Left kidney (tissue), 8 donors: ENCODE measurements at places on chromosomes 7 and 10. TPM values are rescaled to one million over a fixed set of nuclear protein-coding genes. Genes with fewer than 3 reads are reported as not detected.

DNA sequence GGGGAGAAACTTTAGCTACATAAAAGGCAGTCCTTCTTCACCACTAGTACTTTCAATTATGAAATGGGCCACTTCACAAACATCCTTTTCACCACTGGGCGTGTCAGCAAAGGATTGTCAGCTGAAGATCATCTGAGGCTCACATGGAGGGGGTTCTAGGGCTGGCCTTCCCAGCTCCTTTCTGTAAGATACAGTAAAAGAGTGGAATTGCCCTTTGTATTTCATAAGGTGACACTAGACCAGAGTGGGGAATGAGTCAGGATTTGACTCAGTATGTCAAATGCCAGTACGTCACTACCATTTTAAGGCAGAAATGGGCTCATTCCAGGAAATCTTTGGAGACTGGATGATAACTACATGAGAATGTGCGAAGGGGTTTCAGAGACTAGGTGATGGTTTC, 21.2 kb upstream of the BLOC1S2 start:
- DNase-seq = no peak

The TMEM196 gene
- not detected for polyA plus RNA-seq

DNA sequence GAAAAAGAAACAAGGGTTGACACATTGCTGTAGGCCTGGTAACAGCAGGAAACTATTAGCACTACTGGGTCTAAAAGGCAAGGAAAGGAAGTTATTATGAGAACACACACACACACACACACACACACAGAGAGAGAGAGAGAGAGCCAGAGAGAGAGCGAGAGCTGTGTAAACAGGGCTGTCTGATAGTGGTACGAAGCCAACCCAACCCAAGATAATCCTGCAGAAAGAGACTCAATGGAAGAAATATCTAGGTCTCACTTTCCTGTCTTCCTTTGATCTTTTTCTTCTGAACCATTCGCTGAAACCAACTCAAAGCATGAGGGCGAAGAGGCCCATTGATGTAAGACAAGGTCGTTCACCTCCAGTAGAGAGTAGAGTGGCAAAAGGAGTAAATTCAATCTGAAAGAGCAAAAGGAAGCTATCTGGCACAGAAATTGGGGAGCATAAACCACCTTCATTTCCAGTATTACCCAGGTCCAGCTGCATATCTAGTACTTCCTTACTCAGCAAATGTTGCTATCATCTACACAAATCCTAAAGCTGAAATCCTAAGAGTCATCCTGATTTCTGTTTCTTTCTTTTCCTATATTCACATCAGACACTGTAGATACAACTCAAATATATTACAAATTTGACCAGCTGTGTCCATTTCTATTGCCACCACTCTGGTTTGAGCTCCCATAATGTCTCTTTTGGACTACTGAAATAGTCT, 110.2 kb downstream of the TMEM26 start:
- no peak for DNase-seq

GRCh38 chr10:122461367-122461728, at the start of gene HTRA1:
Gene HTRA1 (plus strand): TSS chr10:122461553. CDS start chr10:122461653, 100 bp downstream.
- DNase-seq = no peak

DNA sequence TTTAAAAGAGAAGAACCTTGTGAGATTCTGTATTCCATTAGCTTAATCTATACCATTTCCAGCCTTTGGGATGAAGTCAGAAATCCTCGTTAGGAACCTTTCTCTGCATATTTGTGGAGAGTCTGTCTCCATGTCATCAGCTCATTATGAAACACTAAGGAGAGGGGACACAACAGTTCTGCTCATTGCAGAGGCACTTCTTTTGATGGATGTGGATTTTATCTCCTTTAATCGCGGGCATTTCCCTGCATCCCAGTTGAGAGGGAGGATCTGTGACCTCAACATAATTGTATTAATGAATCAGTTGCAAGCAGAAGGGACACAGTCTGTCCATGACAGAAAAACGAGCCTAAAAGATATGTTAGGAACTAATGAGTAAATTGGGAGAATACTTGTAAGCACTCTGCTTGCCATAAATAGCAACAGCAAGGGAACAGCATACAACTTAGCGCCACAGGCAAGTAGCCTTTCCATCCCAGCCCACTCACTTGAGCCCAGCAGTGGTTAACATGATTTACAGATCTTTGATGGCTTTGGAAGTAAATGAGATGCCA, 37.9 kb downstream of the SORCS1 start:
- no peak for DNase-seq

GRCh38 chr7:108423089-108423989, 32.9 kb downstream of the NRCAM start:
- no peak for DNase-seq

The C7orf25 gene
- 9.5 TPM for polyA plus RNA-seq

DNA sequence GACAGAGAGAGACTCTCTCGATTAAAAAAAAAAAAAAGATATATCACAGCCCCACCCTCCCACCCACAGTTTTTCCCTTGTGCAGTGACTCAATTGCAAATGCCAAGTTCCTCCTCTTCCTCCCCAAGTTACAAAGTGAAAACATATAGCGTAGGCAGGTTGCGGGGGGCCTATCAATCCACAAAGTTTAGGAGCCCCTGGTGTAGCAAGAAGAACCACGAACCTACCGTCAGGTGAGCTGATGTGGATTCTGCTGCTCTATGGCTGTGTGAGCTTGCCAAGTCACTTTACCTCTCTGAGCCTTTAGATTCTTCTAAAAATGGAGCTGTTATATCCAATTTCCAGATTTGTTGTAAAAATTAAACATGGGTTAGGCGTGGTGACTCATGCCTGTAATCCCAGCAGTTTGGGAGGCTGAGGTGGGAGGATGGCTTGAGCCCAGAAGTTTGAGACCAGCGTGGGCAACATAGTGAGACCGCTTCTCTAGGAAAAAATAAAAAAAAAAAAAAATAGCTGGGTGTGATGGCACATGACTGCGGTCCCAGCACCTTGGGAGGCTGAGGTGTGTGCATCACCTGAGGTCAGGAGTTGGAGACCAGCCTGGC, 8.2 kb upstream of the RHBDD2 start:
- DNase-seq = no peak

The EGFR gene
- 34.9 TPM for polyA plus RNA-seq

The LRRC27 gene
- polyA plus RNA-seq = 33.8 TPM

DNA sequence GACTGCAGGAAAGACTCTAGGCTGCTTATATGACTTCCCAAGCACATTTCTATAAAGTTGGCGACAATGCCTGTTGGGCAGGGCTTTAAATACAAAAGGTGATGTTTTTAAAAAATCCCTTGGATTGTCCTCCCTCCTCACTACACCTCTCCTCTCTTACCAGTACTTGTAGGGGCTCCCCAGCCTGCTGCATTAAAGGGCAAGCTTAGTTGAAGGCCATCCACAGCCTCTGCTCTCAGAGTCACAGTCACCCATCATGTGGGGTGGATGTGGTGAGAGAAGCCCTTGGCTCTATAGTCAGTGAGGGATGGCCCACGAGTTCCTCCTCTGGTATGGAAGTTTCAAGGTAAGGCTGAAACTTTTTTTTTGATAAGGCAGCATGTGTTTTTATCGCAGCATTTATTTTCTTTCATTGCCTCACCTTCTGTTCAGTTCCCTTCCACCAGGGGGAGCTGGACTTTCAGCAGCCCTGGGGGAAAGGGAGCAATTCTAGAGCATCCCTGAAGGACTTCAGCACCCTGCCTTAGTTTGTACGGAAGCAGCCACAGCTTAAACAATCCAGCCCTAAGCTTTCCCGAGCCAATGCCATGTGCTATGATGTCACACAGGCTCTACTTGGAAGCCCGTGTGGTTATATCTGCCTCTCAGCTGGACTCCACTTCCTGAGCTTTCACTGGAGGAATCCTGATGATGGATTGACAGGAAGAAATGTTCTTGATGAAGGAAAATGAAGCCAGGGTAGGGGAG, 131.9 kb downstream of the CALCR start:
- no peak for DNase-seq

GRCh38 chr7:66689081-66689480, 51.5 kb upstream of the RABGEF1 start:
- no peak for DNase-seq

DNA sequence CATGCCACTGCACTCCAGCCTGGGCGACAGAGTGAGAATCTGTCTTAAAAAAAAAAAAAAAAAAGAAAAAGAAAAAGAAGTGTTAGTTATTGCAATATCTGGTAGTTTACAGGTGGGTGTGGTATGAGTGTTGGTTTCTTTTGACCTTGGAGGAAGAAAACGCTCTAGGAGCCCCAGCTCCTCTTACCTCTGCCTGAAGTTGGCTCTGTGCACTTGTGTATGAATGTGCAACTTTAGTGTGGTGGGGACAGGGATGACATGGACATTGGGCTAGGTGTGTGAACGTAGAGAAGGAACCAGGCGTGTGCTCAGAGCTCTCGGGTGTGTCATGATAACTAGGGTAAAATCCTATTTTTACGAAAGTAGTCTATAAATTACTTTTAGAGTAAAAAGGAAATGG, 11.9 kb downstream of the PROSER2 start:
- no peak for DNase-seq

- DNase-seq = no peak
Measured at GRCh38 chr7:139726485-139726869, 51.3 kb downstream of the HIPK2 start.

DNA sequence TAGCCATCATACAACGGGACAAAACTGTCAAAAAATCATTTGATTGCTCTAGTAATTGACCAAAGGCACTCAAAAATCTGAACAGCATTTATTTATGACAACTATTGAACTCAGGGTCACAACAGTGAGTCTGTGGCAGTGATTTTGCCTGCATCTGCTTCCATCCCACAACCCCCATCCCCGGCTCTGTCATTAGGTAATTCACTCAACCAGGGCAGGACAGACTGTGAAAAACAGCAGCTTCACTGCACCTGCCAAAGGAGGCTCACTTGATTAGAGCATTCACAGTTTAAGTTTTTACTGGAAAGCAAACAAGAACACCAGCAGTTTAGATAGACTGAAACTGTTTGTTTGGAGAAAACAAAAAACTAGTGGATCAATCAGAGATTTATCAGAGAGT, 22.2 kb downstream of the NRCAM start:
- no peak for DNase-seq

- no peak for DNase-seq
Measured at GRCh38 chr7:27169658-27170425, 4.3 kb downstream of the HOXA10 start.
